ENCODE measurements at places on chromosomes 11 and 22.

- DNase-seq: peak; percentile 79
Observed at GRCh38 chr22:33875316-33875715, 45.0 kb downstream of the LARGE1 start.

DNA sequence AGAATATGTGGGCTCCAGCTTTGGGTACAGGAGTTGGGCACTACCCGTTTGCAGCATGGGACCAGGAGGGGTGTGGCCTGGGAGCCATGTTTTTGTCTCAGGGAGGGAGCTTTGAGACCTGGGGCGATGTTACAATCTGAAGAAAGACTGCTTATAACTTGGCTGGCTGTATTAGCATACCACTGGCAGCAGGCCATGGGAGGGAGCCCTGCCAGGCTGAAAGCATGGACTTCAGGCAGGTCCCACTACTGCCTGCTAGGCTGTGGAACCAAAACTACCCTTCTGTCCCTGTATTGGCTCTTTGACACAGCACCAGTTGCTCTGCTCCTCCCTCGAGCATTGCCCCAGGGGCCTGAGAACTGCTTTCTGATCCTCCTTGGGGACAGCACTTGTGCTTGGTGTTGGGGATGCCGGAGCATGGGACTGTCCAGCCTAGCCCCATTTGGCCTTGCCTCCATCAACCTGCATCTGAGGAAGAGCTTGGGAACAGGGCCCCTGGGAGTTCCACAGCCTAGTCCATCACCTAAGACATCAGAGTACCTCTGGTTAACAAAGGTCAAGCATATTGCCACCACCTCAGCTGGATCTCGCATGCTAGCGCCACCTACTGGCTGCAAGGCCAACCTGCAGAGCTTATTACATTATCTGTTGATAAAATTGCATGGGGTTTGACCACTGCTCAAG, 217.4 kb downstream of the SBF2 start:
- DNase-seq: peak; percentile 60

DNA sequence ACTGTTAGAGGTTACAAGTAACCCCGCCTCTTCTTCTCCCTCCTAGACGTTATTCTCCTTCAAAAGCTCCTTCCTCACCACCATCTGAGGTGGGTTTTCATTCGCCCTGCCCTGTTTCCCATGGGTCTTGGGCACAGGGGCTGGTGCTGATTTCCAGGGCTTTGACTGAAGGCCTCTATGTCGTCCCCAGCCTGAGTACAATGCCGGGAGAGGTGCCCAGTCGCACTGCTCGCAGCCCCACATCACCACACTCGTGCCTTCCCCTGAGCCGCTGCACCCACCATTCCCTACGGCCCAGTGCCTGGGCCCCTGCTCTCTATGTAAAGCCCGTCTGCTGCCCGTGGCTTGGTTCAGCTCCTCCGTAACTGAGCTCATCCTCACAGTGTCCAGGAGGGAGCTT, 169.8 kb downstream of the DSCAML1 start:
- no peak for DNase-seq

- DNase-seq: peak; percentile 90
Observed at GRCh38 chr22:23743303-23743705, 7.6 kb downstream of the ZNF70 start.

DNA sequence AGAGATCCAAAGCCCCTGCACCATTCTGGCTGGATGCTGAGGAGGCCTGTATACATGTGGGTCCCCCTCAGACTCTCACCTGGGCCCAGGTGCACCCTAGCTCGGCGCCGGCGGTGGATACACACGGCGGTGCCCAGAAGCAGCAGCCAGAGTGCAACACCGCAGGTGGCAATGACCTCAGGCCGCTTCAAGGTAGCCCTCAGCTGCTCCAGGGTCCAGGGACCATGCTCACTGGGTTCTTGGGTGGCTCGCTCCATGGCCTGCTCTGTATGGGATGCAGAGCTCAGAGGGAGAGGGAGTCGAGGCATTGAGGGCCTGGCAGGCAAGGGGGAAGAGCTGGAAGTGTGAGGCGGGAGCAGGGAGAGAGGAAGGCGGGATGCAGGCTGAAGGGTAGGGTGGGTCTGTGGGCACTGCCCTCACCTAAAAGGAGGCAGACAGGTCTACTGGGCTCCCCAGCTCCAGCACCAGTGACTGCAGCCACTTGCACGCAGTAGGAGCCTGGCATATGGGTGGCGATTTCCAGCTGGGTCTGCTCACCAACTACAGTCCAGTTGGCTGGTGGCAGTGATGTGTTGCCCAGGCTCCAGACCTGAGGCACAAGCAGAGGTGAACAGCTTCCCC, 3.8 kb downstream of the ROBO4 start:
- DNase-seq: no peak

GRCh38 chr22:41380993-41381328, 781 bp upstream of the TEF start:
- peak; percentile 94 for DNase-seq

GRCh38 chr11:60942970-60943565, 8.9 kb downstream of the SLC15A3 start:
- no peak for DNase-seq

DNA sequence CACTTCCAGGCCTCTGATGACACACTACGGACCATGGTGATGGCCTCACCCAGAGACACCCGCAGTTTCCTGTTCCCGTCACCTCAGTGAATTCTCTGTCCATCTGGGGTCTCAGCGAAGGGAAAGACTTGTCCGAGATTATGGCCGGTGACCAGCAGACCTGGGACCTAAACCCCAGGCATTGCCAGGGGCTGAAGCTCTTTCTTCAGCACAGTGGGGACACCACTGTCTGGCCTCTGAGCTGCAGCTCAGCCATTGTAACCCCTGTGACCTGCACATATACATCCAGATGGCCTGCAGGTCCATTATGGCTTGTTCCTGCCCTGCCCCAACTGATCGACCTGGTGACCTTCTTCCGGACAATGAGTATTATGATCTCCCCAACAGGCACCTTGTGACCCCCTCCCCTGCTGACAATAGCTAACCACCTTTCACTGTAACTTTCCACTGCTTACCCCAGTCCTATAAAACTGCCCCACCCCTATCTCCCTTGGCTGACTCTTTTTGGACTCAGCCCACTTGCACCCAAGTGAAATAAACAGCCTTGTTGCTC, 22.3 kb downstream of the CBX7 start:
- no peak for DNase-seq

- DNase-seq: no peak
Observed at GRCh38 chr11:74418509-74418895, 20.3 kb upstream of the PGM2L1 start.

- DNase-seq: no peak
Observed at GRCh38 chr11:30505603-30506002, 80.5 kb downstream of the MPPED2 start.

GRCh38 chr11:19996571-19996970, 163.7 kb downstream of the DBX1 start:
- DNase-seq: no peak

GRCh38 chr11:102793677-102794290, 4.2 kb downstream of the MMP1 start:
- no peak for DNase-seq

DNA sequence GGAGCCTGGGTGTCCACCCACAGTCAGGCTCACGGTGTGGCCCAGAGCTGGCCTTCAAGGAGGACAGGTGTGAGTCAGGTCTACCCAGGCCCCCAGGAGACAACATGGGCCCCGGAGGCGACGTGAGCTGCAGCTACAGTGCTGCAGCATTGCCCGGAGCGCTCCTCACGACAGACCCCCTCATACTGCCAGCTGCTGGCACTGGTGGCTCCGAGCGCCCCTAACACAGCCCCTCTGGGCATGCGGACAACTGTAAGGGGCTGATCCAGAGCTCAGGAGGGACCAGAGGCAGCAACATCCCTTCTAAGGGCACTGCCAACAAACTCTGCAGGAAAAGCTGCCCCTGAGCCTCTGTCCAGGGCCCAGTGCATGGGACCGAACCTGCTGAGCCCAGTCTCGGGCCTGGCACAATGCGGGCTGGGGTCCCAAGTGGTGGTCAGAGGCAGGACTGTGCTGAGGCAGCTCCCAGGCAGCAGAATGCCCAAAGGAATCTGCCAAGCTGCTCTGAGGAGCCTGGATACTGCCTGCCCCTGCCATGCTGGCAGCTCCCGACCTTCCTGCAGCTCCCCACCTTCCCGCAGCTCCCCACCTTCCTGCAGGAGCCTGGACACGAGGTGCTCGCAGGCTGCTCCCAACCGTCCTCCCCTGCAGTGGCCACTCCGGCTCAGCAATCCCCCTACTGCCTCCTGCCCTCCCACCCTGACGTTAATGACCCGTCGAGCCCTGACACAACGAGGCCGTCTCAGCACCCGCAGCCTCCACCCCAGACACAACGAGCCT, 15.1 kb downstream of the CHID1 start:
- no peak for DNase-seq

GRCh38 chr11:92892802-92893684, 76.4 kb upstream of the MTNR1B start:
- DNase-seq: no peak

DNA sequence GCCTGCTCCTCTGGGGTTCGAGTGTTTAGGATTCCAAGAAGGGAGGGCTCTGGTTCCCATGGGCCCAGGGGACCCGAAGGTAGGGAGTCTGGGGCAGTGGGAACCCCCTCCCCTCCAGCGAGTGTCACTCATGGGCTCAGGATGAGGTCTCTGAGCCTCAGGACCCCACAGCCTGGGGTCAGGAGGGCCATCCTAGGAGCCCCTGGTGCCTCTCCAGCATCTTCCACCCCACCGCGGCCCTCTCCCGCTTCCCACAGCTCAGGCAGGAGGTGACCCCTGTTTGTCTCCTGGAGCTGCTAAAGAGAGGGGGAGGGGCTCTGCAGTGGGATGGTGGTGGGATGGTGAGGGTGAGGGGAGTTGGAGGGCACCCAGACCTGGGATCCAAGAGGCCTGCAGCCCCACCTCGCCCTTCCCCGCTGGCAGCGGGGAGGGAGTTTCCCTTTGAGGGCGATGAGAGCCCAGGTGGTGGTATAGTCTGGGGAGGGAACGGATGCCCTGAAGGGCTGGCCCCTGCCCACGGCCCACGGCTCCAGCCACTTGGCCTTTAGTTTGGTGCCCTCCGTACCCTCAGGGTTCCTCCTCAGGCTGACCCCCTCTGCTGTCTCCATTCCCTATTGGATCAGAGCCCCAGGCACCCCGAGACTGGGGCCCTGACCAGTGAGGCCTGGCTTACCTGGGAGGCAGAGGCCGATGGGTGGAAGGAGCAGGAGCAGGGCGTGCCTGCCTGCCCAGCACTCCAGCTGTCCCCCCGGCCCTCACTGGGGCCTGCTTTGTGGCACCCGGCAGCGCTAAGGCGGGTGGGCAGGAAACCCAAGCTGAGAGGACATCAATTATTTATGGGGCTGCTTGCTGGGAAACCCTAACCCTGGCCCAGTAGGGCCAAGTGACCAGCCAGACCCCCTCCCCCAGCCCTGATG, 1.1 kb upstream of the CABP4 start:
- no peak for DNase-seq

DNA sequence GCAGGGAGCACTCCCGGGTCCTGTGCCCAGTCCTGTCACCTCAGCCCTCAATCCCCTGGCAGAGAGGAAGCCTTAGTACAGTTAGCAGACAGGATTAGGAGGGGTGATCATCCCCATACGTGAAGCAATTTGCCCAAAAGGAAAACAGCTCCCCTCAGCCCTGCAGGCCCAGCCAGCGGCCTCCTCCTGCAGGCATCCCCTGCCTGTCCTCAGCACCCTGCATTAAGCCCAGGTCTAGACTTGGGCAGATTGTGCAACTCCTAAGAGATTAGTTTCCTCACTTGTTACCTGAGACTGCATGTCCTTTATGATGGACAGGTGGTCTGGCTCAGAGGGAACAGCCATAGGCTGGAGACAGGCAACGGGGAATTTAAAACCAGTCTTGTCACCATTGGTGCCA, 95.5 kb upstream of the TMEM45B start:
- DNase-seq: no peak

DNA sequence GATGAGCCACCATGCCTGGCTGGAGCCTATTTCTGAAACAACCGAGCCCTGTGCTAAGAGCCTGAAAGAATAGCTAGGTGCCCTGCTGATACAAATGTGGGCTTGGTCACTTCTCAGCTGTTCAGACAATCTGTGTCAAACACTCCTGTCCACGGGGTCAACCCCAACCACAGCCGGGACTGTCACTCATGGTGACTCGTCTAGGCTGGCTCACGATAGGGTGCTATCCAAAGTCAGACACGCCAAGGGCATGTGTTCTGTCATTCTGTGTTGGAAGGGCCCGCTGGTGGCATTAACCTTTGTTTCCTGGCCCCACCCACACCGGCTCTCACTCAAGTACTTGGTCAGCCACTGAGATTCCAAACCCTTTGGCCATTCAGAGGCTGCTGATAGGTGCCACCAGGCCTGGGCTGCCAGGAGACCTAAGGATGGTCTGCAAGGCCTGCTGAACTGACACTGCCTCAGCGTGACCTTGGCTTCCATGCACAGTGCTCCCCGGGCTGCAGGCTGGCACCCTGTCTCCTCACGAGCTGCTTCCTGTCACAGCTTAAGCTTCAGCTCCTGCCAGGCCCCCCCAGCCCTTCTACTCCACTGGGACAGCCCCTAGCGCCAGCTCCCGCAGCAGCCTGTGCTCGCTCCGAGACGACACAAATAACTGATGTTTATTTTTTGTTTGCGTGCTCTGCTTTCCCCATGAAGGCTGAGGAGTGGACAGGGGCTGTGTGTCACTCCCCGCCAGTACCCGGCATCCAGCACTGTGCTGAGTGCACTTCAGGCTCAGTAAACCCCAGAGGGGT, 14.2 kb upstream of the CDC42BPG start:
- peak; percentile 95 for DNase-seq

GRCh38 chr11:17760102-17761029, 25.8 kb downstream of the KCNC1 start:
- DNase-seq: peak; percentile 74

GRCh38 chr11:127248476-127248875, 247.9 kb upstream of the KIRREL3 start:
- no peak for DNase-seq

- no peak for DNase-seq
Observed at GRCh38 chr22:41387341-41387740, 5.6 kb downstream of the TEF start.

DNA sequence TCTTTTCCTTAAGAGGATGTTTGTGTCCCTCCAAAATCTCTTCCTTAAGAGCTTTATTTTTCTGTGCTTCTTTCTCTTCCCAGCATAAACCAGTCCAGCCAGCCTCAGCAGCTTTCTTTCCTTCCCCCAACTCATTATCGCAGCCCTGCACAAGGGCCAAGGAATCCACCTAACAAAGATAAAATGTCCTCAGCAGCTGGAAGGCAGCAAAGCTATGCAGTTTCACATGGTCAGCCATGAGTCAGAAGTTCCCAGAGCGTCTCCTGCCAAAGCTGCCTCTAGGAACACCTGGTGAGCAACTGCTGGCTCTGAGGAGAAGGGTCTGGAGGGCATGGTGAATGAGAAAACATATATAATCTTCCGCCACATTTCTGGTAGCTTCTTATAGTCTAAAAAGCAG, 45.3 kb upstream of the HMGXB4 start:
- DNase-seq: no peak

All from psoas muscle (tissue), 8 donors.